NCI-H526 (cell line): ENCODE measurements at places on chromosomes 2 and 18.

DNA sequence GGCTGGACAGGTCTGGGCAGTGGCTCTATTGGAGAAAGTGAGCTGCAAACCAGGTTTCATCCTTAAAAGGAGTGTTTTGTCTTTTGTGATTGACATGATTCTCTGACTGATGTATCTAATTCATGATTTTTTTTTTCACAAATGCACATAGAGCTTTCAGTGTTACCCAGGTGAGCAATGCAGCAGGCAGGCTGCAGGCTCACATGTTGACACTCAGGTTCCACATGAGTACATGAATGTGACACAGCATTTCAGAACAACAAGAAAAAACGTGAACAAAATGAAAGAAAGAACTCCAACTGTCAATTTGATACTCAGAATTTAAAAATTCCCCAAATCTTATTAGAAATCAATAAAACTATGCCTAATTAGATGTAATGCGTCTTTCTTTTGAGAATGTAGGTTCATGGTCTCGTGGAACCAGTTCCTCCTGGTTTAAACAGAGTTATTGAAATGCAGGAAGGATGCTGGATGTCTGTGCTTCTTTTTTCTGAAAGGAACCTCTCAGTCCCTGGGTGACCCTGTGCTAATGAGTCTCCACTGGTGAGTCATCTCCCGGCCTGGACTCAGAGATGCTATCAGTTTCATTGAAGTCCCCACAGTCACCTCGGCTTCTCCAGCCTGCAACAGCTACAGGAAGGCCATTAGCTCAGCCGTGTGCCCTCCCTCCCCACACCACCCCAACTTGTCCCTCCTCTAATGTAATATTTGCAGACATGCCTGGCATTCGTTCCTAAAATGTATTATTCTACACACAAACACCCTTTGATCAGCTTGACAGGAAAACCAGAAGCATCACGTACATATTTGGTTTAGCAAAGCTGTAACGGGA is 430.4 kb downstream of the LPIN1 start:
- DNase-seq = no peak

- DNase-seq = no peak
These were observed 127.1 kb downstream of the SRBD1 start for GRCh38 chr2:45483997-45484396.

GRCh38 chr2:199589306-199589705 is 131.6 kb upstream of the SATB2 start:
- peak; percentile 49 for DNase-seq

DNA sequence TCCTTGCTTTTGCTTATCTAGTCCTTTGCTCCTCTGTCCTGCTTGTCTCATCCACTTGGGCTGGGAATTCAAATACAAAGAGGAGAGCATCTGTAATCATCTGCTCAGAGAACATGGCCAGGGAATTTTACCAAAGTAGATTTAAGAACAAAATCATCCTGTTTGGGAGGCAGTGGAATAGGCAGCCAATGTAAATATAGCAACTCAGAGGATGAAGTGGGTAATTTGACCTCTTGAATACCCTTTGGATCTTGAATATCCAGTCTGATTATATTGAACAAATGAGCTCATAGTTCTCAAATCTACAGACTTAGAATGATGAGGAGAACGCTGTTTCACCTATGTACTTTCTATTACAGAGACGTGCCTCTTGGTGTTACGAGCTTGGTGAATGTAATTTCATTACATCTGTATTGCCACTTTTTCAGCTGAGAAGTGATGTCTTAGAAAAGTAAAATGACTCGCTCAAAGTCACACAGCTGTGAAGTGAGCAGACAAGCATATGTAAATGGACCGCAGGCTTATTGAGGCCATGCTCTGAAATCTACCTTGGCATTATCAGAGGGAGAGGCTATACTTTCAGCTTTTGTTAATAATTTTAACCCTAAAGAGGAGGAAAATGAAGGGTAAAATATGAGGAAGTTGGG is 266.3 kb downstream of the MTX2 start:
- DNase-seq = no peak

- no peak for DNase-seq
These were observed 28.3 kb downstream of the CREB1 start for GRCh38 chr2:207558079-207558491.

GRCh38 chr18:64994370-64994769 is 756.4 kb upstream of the CDH7 start:
- no peak for DNase-seq

- no peak for DNase-seq
These were observed 21.5 kb downstream of the GCA start for GRCh38 chr2:162365392-162365791.

DNA sequence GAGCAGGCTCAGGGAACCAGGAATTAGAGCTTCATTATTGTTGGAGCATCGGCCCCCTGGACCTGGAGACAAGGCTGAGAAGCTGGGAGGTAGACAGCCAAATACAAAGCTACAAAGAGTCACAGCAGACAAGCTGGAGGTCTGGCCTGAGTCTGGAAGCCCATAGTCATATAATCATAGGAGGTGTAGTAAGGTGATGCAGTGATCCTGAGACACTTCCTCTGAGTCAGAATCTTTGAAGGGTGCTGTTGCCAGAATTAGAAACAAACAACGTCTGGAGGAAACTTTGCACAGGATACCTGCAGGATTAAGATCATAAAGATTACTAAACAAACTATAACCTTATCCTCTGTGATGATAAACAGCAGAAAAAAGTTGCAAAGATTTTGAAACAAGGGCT is 213.8 kb downstream of the DSC3 start:
- DNase-seq = no peak

DNA sequence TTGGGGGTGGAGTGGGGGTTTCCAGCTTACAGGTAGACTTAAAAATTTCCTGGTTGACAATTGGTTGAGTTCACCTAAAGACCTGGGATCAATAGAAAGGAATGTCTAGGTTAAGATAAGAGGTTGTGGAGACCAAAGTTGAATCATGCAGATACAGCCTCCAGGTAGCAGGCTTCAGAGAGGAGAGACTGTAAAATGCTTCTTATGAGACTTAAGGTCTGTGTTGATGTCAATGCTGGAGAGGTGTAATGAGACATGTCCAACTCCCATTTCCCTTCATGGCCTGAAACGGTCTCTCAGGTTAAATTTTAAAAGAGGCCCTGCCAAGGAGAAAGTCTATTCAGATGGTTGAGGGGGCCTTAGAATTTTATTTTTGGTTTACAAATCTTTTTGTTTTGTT is 38.5 kb upstream of the RND3 start:
- no peak for DNase-seq

- no peak for DNase-seq
These were observed 9.1 kb downstream of the CNNM4 start for GRCh38 chr2:96769814-96770213.

DNA sequence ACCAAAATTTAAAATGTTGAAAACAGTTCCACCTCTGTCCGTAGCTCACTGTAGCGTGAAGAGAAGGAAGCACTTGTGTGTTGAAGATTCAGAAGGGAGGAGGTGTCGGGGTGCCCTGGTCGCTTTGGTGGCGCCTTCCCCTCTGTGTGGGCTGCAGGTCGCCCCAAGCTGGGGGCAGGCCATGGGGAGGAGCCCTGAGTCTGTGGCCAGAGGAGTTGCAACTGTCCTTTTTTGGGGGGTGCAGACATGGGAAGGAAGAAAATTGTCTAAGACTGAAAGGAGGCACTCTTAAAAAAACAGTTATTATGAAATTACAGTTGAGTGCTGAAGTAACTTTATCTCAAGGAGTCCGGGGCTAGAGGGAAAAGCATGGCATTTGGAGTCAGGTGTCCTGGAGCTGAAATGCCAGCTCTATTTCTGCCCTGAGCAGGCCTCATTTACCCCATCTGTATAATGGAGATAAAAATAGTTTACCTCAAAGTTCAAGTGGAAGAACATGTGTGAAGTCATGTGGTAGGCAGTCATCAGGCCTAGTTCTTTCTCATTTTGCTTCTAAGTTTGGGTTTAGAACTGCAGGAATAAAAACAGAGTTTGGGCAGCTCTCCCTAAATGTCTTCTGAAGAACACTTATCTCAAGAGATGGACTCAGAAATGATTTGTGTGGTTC is 82.1 kb downstream of the RNF144A start:
- no peak for DNase-seq
